NCI-H524 treated with DMSO at 0.1 percent for 48 hours (cell line): ENCODE measurements at places on chromosomes 7 and 10.
A peak's percentile ranks its signal among the peaks of the same experiment; 100 is the strongest.

GRCh38 chr7:70700055-70700940, 431.6 kb upstream of the GALNT17 start:
- DNase-seq = no peak

- DNase-seq = no peak
Observed at GRCh38 chr10:32156031-32156495, 99.8 kb upstream of the KIF5B start.

DNA sequence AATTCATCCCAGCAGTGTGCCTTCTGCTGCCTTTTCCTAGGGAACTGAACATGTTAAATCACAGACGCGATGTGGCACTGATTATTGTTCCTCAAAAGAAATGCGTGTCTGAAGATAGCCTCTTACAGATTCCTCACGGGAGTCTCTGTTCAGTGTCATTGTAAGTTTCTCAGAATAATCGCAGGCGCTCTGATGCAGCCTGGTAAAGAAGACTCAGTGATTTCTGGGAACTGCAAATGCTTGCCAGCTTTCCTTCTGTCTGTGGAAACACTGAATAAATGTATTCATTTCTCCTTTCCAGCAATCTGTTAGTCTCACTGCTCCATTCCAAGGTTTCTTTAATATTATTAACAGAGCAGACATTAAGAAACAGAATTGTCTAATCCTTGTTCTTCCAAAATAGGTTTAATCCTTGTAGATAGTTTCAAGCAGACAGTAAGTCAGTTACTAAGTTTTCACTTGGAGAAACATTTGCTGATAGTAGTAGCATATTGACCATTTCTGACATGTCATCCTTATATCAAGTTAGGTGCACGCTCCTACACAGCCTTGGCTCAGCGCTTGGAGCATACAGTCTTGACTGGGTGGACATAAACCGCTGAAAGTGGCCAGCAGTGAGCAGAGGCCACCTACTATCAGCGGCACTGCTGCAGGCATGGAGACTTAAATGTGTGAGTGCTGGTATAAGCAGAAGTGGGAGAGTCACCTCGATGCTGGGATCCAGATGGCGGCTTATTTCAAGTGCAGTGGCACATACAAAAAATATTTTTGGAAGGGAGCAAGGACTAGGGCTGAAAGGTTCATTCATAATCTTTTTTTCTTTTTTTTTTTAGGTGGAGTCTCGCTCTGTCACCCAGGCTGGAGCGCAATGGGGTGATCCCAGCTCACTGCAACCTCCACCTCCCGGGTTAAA, 27.7 kb downstream of the MMRN2 start:
- DNase-seq = no peak

GRCh38 chr7:103637094-103637493, 191.1 kb upstream of the SLC26A5 start:
- no peak for DNase-seq

- no peak for DNase-seq
Observed at GRCh38 chr10:61018146-61018545, 74.2 kb upstream of the RHOBTB1 start.

DNA sequence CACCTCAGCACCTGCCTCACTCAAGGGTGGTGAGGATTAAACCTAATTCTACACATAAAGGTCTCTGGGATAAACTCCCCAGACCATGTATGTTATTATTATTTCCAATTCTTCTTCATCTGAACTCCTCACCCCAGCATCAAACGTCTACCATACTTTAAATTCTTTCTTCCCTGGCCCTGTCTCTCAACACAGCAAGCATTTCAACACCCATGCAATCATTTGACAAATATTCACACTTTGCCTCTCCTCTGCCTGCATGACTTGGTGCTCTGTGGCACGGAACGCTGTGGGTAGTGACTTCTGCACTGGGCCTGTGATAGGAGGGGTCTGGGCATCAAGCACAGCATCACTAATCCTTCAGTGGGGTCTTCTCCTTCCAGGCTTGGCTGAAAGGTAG, 490.8 kb downstream of the TNS3 start:
- DNase-seq = no peak

DNA sequence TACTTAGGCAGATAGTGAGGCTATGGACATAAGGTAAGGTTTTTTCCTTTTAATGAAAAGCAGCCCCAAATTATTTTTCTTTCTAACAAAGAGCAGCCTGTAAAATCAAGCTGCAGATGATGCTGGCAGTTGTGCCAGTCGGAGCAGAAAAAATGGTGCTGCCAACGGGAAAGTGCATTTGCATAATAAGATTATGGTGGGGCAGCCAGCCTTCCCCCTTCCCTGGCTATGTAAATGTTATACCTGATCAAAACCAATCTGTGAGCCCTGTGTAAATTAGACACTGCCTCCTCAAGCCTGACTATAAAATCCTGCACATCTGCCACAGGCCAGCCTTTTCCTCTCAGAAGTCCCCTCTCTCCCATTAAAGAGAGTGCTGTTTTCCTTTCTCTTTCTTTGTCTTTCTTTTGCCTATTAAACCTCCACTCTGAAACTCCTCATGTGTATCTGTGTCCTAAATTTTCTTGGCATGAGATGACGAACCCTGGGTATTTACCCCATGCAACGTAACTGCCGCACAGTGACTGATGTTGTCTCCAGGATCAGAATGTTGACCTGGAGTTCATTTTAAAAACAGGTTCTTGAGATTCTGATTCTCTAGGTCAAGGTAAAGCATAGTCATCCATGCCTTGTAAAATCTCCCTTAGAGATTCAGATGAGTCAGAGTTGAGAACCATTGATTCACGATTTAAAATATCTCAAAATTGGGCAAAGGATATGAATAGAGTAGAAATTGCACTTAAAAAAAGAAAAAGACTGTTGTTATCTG, 167.3 kb upstream of the C1GALT1 start:
- peak; percentile 82 for DNase-seq

DNA sequence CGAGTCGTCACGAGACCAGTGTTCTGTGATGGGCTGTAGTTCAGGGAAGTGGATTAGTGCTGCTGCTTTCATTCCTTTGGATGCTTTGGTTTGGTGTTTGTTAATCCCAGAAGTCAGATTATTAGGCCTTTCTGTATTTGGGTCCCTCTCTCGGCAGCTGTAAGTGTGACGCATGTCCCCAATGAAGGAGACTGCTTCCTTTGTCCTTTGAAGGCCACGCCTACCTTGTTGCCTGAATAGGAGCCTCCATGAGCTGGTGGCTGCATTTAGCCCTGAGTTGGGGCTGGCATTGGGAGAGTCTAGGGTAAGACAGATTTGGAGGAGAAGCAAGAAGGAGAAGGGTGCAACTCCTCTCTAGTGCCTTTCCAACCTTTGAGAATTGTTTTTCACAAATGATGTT, 34.5 kb downstream of the DOCK1 start:
- no peak for DNase-seq
